ENCODE measurements at places on chromosomes 3 and 15.

DNA sequence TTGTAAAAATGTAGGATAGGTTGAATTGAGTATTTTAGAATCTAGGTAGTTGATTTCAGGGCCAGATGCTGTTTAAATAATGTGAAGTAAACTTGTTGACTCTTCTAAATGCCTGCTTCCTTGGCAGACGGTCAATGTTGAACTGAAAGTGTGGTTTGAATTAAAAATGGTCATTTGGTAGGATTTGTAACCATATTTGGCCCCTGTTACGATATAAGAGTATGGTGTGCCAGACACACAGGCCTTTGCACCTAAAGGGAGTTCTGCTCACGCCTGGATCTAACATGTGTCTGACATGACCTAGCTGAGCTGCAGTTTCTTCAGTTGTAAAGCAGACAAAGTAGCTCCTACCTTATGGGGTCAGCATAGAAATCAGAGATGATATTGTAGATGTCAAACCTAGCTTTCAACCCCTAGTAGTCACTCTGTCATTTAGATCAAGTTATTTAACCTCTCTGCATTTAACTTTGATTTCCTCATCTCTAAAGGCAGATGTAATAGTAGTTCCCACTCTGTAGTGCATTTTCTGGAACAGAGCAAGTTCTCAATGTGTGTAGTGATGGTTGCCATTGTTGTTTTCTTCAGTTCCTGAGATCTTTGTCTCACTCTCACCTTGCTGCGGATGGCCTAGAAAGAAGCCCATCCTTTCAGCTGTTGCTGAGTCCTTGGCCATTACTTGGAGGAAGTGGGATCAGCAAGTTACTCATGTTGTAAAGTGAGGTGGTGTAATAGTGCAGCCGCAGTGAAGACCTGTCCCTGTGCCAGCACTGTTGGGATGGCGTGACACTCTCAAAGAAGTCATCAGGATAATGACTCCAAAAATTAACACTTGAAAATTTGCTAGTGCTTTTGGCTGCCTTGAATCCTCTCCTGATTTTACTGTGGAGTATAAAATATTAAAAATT is 90.2 kb downstream of the GHSR start:
- no peak for DNase-seq

DNA sequence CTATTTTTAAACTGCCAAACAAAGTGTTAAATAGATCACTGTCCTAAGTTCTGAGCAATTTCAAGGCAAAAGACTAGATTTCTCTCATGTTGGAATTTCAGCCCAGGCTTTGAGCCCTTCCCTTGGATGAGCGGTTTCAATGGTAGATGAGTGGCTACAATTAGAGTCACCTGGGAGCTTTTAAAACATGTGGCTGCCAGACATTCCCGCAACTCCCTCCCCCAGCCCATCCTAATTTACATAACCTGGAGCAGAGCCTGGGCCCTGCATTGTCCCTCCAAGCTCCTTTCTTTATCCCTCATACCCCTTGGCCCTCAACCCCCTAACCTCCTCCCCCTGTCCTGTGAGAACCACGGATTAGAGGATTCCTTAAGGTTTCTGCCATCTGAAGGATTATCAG is 357.5 kb upstream of the UMPS start:
- DNase-seq = no peak

- DNase-seq = no peak
Measured at GRCh38 chr3:25567806-25568524, 96.7 kb downstream of the TOP2B start.

DNA sequence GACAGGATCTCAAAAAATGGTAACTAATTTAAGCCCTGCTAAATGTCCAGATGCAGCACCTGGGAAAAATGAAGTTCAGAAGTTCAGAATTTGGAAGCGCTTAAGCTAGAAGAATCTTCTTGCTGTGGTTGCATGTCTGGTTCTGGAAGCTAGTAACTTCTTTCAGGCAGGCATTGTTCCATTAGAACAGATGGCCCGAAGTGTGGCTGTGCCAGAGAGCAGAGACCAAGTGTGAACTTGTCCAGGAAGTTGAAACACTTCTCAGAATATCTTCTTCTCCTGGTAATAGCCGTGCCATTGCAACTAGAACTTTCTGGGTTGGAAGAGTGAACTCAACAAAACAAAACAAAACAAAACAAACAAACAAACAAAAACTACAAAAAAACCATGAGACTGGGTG is 80.0 kb downstream of the MITF start:
- DNase-seq = peak; percentile 40

DNA sequence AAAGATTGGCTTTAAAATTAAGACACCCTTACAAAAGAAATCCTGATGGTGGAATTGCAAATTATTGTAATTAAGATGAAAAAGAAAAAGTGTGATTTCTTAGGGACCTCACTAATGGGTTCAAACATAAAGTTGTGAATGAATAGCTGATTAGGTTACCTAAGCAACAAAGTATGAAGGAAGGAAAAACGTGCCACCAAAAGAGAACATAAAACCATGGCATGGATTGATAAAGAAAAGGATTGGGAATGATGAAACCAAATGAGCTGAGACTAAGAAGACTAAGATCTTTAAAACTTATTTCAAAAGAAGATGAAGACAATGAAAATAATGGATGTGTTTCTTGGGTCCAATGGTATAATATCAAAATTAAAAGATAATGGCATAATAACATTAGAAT is 32.2 kb upstream of the GUCA1C start:
- no peak for DNase-seq

DNA sequence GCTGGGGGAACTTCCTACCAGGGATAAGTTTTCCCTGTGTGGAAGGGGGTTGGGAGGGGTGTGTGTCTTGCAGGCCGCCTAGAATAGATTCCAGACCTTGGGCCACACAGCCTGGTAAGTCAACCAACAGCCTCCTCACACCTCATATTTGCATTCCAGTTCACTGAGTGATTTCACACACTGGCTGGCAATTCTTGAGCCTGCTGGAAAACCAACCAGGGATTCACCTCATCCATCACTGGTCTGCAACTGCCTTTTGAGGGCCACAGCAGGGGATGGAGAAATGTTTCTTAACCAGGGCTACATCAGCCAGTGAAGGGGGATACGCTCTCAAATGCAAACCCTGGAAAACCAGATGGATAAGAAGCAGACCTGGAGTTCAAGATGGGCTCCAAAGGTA is 2.0 kb downstream of the FSTL1 start:
- peak; percentile 75 for DNase-seq

GRCh38 chr15:101523560-101523940 is 34.0 kb upstream of the PCSK6 start:
- no peak for DNase-seq

DNA sequence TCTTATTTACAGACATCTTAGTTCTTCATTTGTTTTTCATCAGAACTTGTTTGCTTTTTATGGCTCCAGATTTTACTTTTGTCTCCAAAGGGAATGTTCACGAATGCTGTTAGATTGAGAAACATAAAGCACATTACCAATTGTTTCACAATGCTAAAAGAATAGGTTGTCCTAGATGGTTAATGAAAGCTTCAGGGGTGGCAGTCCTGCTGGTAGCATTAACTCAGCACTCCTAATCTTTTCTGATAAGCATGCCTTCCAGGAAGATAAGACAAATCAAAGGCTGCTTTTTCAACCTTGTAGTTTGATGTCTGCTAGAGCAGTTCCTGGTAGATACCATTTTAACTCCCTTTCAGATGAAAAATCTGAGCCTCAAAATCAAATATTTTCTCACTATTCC is 619.4 kb downstream of the PYDC2 start:
- no peak for DNase-seq

- no peak for DNase-seq
Measured at GRCh38 chr3:60812502-60812901, 438.8 kb downstream of the FHIT start.

- peak; percentile 39 for DNase-seq
Measured at GRCh38 chr15:88247914-88248313, 8.6 kb downstream of the NTRK3 start.

GRCh38 chr15:55106155-55106554 is 90.6 kb downstream of the RSL24D1 start:
- no peak for DNase-seq

DNA sequence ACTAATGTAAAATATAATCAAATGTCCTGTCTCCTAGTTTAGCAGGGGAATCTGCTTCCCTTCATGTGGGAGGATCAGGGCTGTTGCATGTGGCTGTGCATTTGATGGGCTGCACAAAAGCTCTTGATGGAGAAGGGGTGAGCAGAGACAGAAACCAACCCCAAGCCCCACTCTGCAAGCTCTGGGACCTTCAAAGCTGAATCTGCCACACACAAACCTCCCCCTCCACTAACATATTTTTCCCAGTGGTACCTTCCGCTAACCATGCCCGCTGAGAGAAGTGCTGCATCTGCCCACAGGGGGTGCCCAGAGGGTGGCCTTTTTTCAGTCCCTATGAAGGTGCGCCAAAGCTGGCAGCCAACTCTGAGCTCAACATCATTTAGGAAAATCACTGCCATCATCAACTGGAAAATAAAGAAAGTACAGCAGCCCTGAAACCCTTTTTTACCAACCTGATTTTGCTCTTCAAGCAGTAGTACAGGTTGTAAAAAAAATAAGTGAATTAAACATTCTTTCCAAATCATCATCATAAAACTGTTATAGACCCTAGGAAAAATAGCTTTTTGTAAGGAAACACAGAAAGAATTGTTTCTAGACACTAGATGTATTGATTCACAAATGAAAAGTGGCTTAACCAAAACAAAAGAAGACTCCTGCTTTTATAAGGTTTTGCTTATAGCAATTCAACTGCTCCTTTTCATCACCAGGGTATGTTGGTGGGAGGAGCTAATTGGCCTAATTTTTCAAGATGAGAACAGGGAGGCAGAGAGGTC is 97.0 kb downstream of the HHLA2 start:
- no peak for DNase-seq

GRCh38 chr3:14113965-14114635 is 10.6 kb downstream of the CHCHD4 start:
- DNase-seq = no peak

GRCh38 chr3:188319569-188319968 is 165.6 kb downstream of the LPP start:
- no peak for DNase-seq

GRCh38 chr3:121601212-121601812 is 8.1 kb downstream of the FBXO40 start:
- no peak for DNase-seq

DNA sequence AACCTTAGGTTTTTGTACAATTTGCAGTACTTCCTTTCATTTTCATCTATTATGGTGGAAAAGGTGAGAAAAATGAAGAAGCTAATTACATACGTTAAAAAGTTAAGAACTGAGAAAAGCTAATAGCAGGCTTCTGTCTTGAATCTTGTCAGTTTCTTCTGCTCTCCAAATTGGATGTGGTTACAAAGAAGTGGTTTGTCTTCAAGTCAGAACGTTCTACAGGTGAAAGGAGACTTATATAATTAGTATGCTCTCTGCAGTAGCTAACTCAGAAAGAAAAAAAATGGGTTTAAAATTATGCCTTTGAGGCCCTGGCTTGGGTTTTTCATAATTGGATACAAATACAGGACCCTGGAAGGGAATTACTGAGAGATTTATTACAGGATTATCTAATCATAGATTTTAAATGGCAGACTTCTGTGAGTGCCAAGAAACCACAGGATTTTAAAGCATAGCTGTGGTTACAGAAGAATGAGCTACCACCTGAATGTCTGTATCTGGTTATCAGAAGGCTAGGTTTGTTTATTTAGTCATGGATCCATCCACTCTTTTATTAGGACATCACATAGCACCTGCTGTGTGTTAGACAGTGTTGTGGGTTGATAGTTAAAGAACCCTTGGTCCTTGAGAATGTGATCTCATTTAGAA is 528.1 kb upstream of the MCTP2 start:
- DNase-seq = no peak

- DNase-seq = no peak
Measured at GRCh38 chr3:62203561-62203960, 169.8 kb downstream of the FEZF2 start.

GRCh38 chr3:151062611-151063010 is 22.9 kb upstream of the MED12L start:
- DNase-seq = peak; percentile 53
